ACHN (cell line): ENCODE measurements at places on chromosomes 16 and 17.

DNA sequence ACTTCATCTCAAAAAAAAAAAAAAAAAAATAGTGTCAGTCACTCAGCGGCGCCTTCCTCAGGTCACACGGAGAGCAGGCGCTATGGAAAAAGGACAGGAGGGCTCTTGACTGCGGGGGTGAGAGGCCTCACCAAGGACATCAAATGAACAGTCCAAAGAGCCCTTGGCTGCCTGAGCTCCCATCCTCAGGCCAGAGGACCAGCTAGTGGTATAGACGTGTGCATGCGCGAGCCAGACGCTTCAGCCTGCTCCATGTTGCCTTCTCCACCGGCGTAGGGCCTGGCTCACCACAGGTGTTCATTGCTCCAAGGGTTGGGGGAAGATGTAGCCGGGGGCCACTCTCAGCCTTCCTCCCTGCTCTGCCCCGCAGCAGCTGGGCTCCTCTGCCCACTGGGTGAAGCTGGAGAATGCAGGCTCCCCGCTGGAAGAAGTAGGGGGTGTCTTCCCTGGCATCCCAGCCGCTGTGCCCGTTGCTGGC lies 65.8 kb upstream of the PLCG2 start:
- DNase-seq = no peak

DNA sequence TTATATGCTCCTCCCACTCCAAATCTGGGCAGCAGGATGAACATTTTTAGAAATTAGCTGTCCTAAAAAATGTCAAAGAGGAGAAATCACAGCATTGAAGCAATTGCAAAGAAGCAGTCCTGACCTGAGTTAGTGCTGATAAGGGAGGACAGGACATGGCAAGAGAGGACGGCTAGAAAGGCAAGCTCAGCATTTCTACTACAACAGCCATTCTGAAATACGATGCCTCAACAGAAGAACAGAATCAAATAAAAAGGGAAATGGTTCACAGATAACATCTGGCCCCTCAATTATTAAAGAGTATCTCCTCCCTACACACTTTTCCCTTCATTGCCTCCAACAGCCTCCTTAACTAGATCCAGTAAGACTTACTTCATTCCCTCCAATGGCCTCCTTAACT lies 18.3 kb downstream of the VPS53 start:
- no peak for DNase-seq

GRCh38 chr16:82651921-82652601 lies 25.3 kb downstream of the CDH13 start:
- DNase-seq = no peak

DNA sequence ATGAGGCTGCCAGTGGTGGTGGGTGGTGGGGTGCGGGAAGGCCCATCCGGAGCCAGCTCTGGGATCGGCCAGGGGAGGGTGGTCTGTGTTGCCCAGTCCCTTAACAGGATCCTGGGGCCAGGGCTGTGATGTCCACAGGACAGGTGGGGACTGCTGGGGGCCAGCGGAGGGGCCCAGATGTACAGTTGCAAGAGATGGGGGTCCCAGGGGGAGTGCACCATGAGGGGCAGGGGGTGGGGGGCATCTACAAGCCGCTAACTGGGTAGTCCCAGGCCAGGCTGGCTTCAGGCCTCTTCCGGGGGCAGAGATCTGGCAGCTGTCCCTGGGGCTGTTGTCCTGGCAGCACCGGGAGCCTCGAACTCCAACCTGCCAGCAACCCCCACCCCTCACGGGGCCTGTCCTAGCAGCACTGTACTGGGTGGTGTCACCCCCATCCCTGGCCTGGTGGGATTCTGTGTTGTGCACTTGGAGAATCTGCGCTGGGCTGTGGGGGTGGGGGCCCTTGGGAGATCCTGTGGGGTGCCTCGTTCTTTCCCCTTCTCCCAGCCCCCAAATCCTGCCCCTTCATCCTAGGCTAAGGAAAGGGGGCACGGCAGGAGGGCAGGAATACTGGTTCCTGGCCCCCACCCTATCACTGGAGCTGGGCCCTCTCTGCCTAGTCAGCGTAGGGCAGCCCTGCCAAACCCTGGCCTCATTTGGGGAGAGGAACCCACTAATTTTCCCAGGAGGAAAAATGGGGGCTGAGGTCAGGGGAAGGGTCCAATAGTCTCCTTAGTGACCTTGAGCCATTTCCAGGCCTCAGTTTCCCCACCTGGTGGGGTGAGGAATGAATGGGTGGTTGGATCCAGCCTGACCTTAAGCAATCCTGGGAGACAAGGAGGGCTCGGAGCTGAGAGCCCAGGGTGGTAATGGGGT lies 1.4 kb downstream of the MTSS2 start:
- DNase-seq = no peak

GRCh38 chr17:35543856-35544255 lies 6.4 kb upstream of the SLFN12L start:
- DNase-seq = no peak

DNA sequence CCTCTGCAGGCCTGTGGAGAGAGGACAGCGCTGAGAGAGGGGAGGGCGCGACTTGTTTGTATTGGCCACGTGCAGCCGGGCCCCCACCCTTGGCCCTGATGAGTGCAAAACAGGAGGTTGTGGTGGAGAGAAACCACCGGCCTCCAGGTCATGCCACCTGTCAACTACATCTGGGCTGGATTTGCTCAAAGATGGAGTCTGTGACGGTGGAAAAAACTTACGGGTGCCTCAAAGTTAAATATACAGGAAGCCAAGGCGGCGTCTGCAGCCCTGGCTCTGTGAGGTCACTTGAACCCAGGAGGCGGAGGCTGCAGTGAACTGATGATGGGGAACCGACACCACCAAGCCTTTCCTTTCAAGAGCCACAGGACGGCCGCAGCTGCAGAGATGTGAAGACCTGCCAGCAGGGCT lies 15.7 kb downstream of the C16orf74 start:
- no peak for DNase-seq

DNA sequence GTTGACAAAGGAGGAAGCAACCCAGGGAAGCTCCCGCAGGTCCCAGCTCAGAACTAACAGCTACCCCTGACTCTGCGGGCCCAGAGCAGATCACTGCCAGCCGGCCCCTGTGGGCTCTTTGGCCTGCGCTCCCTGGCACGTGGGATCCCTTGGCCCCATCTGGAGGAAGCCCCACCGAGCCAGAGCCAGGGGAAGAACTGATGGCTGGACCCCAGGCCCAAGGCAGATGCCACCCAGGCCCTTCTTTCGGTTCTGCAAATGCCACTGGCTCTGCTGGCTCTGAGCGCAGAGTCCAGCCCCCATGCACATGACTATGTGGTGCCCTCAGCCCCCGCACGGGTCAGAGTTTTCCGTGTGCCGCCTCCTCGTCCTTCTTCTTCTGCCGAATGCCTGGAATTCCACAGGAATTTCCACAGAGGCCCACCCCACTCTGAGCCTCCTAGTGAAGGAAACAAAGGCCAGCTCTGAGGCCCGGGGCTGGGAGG lies 35.8 kb upstream of the SNN start:
- DNase-seq = no peak

DNA sequence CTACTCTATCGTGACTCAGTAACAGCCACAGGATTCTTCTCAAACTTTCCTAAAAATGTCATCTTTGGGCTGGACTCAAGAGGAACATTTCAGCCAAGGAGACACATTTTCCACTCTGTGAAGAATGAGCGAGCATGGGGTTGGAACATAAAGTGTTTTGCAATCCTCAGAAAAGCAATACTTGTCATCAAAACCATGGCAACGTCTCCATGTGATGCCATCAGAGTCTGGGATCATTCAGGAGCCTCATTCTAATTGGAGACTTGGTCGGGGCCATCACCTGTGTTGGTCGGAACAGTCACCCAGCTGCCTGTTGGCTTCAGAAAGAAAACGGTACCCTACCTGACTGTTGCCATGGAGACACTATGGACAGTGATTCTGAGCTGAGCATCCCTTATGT lies 25.5 kb downstream of the MYOCD start:
- DNase-seq = no peak

GRCh38 chr17:57879437-57880085 lies 29.7 kb upstream of the MRPS23 start:
- DNase-seq = peak; percentile 39

- DNase-seq = no peak
These were observed 1.1 kb downstream of the CD79B start for GRCh38 chr17:63930951-63931575.

DNA sequence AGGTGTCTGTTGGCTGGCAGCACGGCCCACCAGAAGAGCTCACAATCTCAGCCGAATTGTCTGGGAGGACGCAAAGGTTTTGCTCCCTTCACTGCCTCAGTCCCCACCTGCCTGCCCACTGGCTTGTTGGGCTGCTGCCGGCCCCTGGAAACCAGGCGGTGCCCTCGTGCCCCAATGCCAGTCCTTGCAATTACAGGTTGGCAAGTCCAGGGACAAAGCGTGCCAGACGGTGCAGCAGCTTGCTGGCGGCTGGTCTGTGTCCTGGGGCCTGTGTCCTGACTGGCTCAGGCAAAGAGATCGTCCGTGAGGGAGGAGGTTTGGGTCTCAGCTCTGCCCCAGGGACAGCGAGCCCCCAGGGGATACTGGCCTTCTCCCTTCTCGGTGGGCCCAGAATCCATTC lies 24.6 kb upstream of the SPNS2 start:
- DNase-seq = no peak

DNA sequence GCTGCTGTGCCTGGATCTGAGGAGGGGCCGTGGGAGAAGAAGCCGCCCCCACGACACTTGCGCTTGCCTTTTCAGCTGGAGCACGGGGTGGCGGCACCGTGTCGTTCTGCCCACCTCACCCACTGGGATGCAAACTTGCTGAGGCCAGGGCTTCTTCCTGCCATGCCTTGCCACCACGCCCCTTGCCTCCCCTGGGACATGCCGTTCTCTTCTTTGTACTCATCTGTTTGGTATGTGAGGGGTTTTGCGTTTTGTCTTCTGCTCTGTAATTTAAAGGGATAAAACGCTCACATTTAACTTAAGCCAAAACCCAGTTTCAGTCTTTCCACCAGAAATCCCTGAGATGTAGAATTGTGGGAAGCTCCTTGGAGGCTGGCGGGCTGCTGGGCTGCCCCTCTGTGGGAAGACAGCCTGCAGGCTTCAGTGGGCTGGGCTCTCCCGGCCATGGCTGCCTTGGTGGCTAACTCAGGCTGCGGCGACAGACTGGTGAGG lies 180.2 kb downstream of the RPTOR start:
- DNase-seq = peak; percentile 62

GRCh38 chr16:80317599-80318037 lies 223.2 kb upstream of the DYNLRB2 start:
- peak; percentile 24 for DNase-seq

DNA sequence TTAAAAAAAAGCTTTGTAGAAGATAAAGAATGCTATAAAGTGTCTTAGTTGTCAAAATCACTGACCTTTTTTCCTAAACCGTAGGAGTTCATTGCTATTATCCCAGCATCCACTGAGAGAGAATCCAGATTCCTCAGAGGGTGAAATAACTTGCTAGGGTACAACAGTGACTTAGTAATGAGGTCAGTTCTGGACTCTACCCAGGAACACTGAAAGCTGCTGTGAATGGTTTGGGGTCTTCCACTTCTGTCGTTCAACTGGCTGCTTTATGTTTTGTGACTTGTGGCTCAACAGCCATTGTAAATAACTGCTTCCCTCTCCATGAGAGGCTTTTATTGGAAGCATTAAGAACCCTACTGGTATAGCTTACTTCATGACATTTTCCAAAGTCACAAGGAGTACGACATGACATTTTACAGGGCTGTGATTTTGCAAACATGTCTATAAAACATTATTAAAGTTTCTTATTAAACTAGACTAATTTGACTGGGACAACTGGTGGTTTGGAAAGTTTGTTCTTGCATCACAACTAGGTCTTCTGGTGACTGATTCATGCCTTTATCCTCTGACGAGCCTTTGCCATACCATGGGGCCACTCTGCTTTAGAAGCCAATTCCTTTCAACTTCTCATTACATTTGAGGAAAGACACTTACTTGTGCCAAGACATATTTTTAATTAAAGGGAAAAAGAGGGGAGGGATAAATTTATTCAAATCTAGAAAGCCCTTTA lies 92.2 kb upstream of the CDH11 start:
- DNase-seq = no peak

DNA sequence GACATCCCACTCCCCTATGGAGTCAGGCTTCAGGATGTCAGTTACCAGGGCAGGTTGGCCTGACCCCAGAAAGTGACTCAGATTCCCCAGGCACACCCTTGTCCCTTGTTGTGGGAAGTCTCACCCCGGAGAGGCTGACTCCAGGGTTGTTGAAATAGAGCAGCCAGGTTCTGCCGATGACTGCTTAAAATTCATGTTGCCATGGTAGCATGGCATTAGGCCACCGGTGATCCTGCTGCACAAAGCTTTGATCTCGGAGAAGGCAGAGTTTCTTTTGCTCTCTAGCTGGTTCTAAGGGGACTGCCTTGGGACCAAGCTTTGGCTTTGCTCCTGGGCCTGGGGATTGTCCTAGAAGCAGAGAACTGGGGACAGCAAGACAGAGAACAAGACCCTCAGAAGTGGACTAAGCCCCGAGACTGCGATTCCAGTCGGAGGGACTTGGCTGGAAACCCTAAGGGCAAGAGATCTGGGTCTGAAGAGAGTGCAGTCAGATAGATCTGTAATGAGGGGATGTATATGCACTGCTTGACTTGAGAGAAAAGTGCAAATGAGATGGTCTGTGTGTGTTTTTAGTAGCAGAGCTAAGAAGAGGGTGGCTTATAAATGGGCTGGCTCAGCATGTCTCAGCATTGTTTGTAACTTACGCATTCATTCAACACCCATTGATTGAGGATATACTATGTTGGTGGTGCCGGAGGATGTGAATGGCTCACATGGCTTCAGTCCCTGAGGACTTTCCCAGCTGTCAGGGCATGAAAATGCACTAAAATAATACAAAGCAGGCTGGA lies 106.9 kb downstream of the RGS9 start:
- no peak for DNase-seq

GRCh38 chr17:30543456-30543855 lies 66.2 kb downstream of the GOSR1 start:
- no peak for DNase-seq

DNA sequence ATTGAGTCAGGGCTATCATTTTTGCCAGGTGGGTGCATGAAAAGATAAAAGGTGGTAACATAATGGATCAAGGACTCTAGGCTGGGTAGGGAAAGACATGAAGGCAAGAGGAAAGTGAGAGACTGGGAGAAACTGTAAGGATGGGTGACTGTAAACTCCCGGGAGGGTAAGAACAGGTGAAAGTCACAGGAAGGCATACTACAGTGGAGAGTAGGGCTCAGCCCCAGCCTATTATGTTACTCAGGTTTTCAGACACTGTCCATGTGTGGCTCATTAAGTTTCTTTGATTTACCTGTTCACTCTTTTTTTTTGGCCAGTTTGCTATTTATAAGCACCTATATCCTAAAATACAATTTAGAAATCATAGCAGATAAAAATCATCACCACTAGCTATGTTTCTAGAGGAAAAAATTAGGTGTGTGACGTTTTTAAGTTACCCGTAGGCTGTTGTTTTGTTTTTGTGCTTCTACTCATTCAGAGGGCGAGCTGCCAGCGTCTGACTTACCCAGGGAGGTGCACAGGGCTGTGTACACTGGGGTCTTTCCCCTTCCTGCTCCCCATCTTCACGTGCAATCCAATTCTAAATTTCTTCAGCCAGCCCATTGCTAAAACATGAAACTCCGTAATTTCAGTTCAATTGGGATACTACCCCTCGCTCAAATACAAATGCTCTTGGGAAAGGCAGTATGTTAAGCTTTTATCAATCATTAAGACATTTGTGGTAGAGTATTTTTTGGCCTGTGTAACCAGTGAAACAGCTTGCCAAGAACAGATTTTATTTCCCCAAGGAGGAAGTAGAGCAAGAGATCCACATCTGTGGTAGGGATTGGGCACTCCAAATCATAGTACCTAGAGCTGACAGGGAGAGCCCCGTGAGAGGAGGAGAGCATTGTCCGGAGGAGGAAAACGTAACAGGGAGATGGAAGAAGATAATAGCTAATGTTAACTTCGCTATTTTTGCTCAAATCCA lies 21.7 kb upstream of the VWA3A start:
- peak; percentile 54 for DNase-seq
